ENCODE measurements at places on chromosomes 4 and X.

- no peak for DNase-seq
Observed at GRCh38 chrX:139691843-139692505, 16.0 kb downstream of the MCF2 start.

DNA sequence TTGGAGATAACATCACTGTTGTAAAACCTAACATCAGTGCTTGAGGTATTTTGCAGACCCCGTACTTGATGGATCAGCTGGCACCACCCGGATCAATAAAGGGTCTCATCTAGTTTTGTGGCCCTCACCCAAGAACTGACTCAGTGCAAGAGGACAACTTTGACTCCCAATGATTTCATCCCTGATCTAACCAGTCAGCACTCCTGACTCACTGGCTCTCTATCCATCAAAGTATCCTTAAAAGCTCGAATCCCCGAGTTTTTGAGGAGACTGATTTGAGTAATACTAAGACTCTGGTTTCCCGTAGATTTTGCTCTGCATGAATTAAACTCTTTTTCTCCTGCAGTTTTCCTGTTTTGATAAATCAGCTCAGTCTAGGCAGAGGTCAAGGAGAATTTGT, 2498.1 kb downstream of the PCDH7 start:
- DNase-seq: no peak

- no peak for DNase-seq
Observed at GRCh38 chr4:96183611-96184010, 343.7 kb downstream of the PDHA2 start.

GRCh38 chrX:70254063-70254400, 6.0 kb downstream of the P2RY4 start:
- DNase-seq: no peak

DNA sequence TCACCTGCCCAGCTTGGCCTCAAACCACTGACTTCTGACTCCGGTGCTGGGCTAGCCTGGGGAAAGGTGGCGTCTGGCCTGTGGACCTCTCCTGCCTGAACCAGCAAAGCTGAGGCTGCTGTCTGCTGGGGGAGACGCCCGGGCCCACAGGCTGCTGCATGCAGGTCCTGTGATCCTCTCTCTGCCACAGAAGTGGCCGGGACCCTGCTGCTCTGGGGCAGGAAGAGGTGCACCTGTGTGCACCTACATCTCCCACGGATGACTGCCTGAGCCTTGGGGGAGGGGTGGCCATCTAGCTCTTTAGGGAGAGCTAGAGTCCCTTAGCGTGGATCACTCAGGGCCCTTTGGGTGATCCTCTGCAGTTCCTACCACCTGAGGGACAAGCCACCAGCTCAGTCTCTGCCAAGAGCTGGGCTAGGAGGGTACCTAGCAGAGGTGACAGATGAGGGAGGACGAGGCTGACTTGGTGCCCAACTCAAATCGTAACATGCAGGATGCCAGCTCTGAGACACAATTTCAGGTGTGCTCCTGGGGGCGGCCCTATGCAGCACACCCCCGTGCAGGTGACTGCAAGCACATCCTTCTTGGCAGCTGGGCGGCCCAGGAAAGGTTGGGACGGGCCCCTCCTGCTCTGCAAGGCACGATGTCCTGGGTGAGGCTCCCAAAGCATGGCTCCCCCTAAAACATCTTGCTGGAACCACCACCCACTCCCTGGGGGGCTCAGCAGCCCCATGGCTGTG, 22.5 kb downstream of the LETM1 start:
- DNase-seq: no peak
